Chondrocyte (in vitro differentiated cells): ENCODE measurements at places on chromosomes 7 and 10. TPM values are rescaled to one million over a fixed set of nuclear protein-coding genes. Genes with fewer than 3 reads are reported as not detected.

Gene NPY
- total RNA-seq = not detected in 3 replicates

GRCh38 chr10:14254368-14254767 lies 76.4 kb downstream of the FRMD4A start:
- DNase-seq = no peak

DNA sequence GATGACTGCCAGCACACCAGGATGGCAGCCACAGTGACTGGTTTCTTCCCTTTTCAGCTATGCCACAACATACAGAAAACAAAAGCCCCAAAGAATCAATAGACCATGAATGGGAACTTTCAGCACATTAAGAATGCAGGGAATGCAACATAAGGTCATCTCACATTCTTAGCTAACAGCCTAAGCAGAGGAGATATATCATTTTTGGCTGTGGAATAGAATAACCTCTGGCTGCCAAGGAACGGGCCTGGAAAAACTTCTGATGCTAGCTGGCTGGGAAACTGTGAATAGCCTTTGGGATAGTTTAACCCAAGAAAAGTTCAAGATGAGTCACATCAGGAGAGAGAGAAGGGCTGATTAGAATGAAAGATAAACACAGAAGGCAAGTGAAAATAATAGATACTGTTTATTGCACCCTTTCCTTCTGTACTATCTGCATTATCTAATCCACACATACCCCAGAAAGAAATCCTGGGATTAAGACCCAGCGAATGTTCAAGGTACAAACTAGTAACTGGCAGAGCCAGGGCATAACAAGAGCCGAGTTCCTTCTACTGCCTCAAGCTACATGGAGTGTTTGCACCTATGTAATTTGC lies 169.2 kb downstream of the SEMA3A start:
- no peak for DNase-seq

GRCh38 chr10:113921561-113922370 lies 67.3 kb downstream of the NHLRC2 start:
- DNase-seq = no peak

DNA sequence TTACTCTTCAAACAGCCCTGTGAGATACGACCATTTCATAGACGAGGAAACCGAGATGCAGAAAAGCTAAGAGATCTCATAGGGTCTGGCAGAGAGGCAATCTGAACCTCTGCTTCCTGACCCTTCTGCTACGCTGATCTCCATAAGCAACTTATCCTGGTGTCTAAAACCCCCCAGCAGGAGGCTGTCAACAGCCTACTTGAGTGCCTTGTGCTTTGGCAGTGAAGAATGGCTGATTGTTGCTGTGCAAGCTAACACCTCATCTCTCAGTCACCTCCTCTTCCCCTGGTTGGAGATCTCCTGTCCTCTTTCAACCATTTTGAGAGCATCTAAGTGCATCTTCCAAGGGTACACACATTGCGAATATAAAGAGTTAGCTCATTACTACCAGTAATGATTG lies 86.2 kb downstream of the AOAH start:
- no peak for DNase-seq

DNA sequence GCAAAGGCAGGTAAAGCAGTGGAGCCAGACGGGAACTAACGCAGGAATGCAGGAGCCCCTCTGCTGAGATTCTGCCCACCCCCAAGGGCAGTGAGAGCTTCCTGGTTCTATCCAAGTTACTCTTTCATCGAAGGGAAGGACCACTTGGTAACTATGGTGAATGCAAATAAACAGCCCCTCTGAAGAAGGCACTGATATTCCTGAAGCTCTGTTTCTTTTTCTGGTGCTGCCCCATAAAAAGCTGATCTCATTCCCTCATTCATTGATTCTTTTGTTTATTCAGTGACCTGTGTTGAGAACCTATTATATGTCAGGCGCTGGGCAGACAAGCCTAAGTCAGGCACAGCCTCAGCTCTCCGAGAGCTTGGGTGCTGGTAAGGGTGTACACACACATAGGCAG lies 217.3 kb downstream of the SNX10 start:
- no peak for DNase-seq

DNA sequence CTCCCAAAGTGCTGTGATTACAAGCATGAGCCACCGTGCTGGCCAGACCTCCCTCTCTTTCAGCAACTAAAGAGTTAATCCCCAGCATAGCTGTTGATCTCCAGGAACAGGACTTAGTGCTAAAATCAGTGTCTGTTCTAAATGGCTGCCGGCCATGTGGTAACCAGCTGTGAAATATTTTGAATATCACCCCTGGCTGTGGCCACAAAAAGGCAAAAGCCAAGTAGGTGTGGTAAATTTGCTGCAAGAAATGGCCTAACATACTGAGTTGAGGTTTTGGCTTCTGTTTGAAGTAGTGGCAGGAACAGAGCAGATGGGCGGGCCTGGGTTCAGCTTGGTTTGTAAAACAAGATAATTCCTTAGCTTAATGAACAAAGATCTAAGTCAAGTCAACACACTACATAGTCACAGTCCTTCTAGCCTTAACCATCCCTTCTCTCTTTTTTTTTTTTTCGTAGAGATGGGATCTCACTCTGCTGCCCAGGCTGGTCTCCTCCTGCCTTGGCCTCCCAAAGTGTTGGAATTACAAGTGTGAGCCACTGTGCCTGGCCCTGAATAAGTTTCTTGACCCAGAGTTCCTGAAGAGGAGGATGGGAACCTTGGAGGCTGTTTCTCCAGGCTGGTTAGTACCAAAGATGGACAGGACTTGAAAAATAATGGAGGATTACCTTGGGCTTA lies 22.7 kb upstream of the AGFG2 start:
- no peak for DNase-seq

- DNase-seq = no peak
These were observed 32.5 kb downstream of the ARHGAP22 start for GRCh38 chr10:48572414-48572813.

Gene CCNJ
- 7.6 to 8.8 TPM (median 7.8 TPM) in 3 replicates for total RNA-seq

- no peak for DNase-seq
These were observed 35.4 kb downstream of the CPED1 start for GRCh38 chr7:121023683-121024511.

DNA sequence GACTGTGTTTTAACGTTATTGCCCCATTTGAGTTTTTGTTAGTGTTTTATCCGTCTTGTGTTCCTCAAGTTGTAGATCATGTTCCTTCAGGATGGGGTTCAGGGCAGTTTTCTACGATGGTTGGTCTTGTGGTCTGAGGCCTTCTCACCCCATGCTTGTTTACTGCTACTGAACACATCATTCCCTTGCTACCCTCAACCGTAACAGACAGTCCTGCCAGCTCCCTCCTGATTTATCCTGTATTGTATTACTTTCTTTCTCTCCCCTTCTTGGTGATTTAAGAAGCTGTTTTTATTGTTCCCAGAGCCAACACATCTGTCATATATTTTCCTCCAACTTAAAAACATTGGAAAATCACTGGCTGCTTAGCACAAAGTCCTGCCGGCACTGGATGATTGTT lies 719.8 kb downstream of the INHBA start:
- DNase-seq = no peak

- no peak for DNase-seq
These were observed 178.0 kb upstream of the MBL2 start for GRCh38 chr10:52950578-52950977.

Gene TSPAN15
- 1.7 to 11.1 TPM (median 8.9 TPM) in 3 replicates for total RNA-seq

DNA sequence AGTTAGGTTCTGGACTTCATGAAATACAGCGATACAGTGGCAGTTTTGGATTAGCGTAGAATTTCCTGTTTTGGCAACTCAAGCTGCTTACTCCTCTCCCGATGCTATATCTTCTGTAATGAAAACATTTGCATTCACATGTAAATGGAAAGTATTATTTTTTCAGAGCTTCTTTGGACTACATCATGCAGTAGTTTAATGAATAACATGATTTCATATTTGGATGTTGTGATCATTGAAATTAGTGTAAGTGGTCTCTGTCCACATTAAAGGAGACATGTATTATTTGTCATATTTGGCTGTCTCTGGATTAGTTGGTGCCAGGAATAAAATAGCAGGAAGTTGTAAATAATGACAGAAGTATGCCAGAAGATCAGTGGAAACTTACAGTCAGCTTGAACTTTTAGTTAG lies 331.6 kb downstream of the GFRA1 start:
- no peak for DNase-seq

- no peak for DNase-seq
These were observed 22.5 kb upstream of the EPHB6 start for GRCh38 chr7:142832417-142832816.

- no peak for DNase-seq
These were observed 217.9 kb downstream of the SFMBT2 start for GRCh38 chr10:7192831-7193361.

GRCh38 chr10:112229901-112230300 lies 46.3 kb upstream of the GPAM start:
- DNase-seq = no peak

GRCh38 chr7:6504996-6505395 lies 46.3 kb downstream of the GRID2IP start:
- no peak for DNase-seq

Gene CTTNBP2
- total RNA-seq = 2.3 to 5.1 TPM (median 2.9 TPM) in 3 replicates

Gene LRRD1
- 0.22 to 0.41 TPM in 2 of 3 replicates, not detected in the other for total RNA-seq

DNA sequence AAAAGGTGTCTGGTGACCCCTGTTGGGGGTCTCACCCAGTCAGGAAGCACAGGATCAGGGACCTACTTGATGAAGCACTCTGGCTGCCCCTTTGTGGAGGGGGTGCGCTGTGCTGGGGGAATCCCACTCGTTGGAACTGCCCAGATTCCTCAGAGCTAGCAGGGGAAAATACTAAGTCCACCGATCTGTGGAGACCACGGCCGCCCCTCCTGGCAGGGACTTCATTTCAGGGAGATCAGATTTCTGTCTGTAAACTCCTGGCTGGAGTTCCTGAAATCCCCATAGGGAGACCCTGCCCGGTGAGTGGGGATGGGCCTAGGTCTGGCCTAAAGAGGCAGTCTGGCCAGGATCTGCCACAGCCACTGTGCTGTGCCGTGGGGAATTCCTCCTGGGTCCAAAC lies 79.3 kb upstream of the ADCY1 start:
- DNase-seq = no peak

GRCh38 chr7:47461161-47461560 lies 120.8 kb downstream of the TNS3 start:
- no peak for DNase-seq

Gene PODXL
- 11.9 to 14.5 TPM (median 14.0 TPM) in 3 replicates for total RNA-seq

Gene SFR1
- 3.7 to 5.5 TPM (median 4.6 TPM) in 3 replicates for total RNA-seq

DNA sequence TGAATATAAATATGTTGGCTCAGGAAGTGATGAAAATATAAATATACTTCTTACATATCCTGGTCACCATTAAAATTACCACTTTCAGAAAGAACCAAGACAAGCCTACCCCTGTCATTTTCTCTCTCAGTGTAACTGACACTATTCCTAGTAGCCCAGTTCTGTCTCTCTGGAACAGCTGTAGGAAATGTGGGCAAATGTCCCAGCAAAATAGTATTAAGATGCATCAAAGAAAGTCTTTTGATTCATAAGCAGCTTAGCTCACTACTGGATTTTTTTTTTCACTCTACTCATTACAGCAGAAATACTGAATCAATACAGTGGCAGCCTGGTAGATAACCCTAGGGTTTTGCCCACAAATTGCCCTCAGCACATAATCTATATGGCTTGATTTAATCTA lies 290.9 kb downstream of the DNAJB9 start:
- DNase-seq = no peak

DNA sequence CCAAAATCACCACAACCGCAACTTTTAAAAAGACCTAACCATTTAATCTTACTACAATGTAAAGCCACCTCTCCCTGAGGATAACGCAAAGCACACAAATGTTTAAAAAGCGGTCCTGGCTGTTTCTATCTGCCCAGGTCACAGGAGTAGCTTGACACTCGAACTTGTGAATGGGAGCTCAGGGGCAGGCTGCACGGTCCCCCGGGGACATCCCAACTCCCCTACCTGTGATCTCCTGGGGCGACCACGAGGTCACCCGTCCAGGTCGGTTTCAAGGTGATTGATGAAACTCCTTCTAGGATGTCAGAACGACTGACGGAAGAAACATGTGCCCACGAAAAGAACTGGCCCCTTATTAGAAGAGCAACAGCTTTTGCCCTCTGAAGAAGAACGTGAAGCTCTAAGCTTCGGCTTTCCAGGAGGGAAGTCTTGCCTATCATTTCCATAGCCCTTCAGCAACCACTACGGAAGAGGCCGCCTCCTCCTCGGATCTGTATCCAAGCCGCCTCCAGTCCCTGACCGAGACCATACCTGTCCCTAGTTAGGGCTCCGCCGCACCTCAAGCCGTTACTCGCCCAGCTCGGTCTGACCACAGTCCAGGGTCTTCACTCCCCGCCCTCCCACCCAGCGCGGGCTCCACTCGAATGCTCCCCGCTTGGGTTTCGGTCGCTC lies 459 bp downstream of the CYCS start:
- DNase-seq = no peak

- no peak for DNase-seq
These were observed 124.4 kb downstream of the EMX2 start for GRCh38 chr10:117666965-117667364.

DNA sequence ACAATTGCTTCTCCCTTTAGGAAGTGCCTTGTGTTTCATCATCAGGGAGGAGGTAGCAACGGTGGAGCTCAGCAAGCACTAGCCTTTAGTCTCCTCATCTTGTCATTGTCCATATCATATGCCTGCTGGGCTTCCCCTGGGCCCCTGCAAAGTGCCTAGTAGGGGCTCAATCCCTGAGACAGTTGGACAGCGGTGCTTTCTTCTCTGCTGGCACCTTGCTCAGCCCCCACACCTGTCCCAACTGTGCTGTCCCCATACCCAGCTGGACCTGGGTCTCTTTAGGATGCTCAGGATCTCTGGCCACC lies 5.5 kb downstream of the SMARCD3 start:
- DNase-seq = no peak

- DNase-seq = no peak
These were observed 7.9 kb downstream of the NUDT13 start for GRCh38 chr10:73117976-73118743.

Gene PAX4
- not detected in 3 replicates for total RNA-seq

Gene ITGA8
- total RNA-seq = 2.2 to 5.9 TPM (median 5.6 TPM) in 3 replicates

Gene STEAP1B
- total RNA-seq = 1.5 to 5.1 TPM (median 4.2 TPM) in 3 replicates

- no peak for DNase-seq
These were observed 76.4 kb upstream of the IKZF1 start for GRCh38 chr7:50228148-50228547.

Gene PEX1
- total RNA-seq = 9.9 to 17.0 TPM (median 11.6 TPM) in 3 replicates

DNA sequence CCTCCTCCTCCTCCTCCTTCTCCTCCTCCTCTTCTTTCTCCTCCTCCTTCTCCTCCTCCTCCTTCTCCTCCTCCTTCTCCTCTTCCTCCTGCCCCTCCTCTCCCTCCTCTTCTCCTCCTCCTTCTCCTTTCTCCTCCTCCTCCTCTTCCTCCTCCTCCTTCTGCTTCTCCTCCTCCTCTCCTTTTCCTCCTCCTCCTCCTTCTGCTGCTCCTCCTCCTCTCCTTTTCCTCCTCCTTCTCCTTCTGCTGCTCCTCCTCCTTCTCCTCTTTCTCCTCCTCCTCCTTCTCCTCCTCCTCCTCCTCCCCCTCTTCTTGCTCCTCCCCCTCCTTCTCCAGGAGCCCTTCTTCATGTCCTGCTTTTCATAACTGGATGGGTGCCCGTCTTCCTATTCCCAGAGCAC lies 12.2 kb downstream of the PLXNA4 start:
- DNase-seq = no peak
